ENCODE measurements at places on chromosomes 1 and 21. TPM values are rescaled to one million over a fixed set of nuclear protein-coding genes. Genes with fewer than 3 reads are reported as not detected.

SLC16A4 gene
- total RNA-seq, result 1.3 TPM

OR2T35 gene
- total RNA-seq, result 1.6 TPM

IER5 gene
- total RNA-seq, result 155 TPM

DNA sequence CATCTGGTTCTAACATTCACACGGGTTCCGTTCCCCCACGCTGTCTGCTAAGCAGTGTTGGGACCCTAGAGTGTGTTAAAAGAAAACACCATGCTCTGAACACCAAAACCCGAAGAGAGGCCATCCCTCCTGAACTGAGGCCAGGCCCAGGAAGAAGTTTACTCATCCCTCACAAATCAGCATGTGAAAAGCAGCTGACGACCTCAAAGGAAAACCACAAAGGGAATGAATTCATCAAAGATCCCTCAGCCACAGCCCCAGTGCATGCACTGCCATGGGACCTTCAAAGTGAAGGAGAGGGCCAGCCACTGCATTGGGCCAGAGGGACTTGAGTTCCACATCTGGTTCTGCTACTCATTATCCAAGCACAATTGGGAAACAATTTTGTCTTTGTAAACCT lies 7.0 kb upstream of the PSEN2 start:
- no peak for DNase-seq

- no peak for DNase-seq
These were observed 20.3 kb downstream of the ENO1 start for GRCh38 chr1:8858112-8858668.

DNA sequence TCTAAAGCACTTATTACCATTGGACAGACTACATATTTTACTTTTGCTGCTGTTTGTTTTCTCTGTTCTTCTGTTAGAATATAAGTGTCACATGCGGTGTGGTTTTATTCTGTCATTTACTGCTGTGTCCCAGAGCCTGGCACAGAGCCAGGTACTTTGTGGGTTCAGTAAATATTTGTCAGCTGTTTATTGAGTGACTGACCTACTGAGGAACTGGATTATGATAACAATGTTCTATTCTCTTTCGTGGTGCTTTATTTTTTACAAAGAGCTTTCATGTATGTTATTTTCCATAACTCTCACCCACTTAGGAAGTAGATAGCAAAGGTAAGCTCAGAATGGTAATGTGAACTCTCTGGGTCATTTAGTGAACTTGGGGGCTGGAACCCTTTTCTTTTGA lies 118.8 kb downstream of the RWDD3 start:
- DNase-seq, result no peak

DNA sequence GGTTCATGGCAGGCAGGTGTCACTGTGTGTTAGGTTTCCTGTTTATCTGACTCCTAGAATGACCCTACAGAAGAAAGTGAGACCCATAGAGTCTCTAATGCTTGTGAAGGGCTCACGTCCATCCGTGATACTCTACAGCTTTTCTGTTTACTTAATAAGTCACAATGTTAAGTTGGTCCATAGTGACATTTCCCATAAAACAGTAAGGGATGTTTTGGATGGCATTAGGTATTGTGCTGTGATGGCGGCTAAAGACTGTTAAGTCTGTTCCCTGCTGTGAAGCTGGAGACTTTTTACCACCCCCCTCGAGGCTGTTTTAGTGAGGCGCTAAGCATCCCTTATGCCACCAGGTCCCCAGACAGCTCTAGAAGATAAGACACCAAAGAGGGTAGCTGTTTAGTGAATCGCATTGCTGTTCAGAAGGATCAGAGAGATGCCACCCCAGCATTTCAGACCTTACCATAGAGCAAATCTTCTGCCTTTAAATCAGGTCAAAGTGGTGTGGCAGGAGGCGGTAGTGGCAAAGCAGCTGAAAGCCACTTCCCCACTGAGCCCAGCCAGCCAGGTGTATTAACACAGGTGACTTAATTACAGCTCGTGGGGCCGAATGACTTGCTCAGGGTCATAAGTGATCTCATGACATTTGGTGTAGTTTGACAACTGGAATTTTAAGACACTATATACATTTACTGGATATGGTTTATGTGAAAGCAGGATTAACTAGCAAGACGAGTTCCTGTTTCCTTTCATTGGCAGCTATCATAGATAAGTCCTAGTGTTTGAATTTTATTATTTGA lies 25.0 kb downstream of the SLC37A1 start:
- no peak for DNase-seq

DNA sequence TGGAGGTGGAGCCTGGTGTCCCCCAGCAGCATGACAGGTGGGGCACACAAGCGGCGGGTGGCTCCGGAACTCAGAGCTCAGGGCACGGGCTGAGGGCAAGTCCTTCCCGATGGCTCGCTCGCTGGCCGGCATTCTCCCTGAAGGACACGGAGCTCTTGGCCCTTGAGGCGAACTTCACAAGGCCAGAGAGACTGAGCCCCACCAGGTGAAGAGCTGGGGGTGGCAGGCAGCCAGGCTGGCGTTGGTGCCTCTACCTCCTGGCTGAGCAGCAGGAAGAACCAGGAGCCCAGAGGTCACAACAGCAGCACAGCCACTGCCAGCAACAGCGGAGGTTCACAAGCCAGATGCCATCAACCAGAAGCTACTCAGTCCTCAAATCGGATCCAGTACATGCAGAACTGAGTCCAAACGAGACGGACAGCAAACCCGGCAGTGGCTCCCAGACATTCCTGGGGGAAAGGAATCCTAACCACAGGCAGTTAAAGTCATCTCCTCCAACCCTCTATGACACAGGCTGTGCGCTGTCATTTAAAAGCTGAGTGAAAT lies 54.1 kb downstream of the NPHP4 start:
- DNase-seq, result no peak

DNA sequence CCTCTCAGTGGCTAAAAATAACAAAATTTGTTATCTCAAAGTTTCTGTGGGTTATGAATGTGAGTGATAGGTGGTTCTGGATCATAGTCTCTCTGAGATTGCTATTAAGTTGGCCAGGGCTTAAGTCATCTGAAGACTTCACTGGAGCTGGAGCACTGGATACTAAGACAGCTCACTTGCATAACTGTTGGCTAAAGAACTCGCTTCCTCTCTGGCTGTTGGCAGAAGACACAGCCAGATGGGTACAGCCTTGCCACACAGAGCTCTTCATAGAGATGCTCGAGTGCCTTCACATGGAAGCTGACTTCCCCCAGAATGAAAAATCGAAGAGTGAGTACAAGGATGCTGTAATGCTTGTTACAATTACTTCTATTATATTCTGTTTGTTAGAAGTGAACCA lies 333.8 kb downstream of the ZP4 start:
- no peak for DNase-seq

SLC9C2 gene
- not detected for total RNA-seq

GRCh38 chr1:200265881-200266280 lies 144.0 kb downstream of the ZNF281 start:
- DNase-seq, result no peak

HSF2BP gene
- total RNA-seq, result 0.61 TPM

SPRR1A gene
- total RNA-seq, result not detected

GRCh38 chr1:42960566-42961311 lies 2.1 kb upstream of the SLC2A1 start:
- no peak for DNase-seq

TTC24 gene
- total RNA-seq, result 19.6 TPM

DNA sequence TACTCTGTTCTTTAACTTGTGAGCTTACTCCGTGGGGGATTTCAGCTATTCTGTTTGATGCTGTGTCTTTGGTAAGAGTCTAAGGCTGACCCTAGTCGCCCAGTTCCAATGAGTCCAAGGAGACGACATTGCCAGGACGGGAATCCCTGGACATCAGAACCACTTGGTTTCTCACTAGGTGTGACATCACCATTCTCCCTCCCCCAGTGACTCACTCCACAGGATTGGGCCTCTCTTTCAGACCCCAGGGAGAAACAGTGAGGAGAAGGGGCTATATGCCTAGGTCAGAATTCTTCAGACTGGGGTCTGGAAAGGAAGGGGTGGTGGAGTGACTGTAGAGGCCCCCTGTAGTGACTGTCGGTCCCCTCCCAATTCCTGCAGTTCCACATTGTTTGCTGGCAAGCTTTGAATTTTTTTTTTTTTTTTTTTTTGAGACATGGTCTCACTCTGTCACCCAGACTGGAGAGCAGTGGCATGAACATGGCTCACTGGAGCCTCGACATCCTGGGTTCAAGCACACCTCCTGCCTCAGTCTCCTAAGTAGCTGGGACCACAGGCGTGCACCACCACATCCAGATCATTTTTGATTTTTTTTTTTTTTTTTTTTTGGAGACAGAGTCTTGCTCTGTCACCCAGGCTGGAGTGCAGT lies 21.3 kb downstream of the ALPL start:
- no peak for DNase-seq

MAP3K21 gene
- total RNA-seq, result 1.5 TPM

C1QA gene
- total RNA-seq, result not detected

GRCh38 chr1:243730487-243731150 lies 119.4 kb downstream of the AKT3 start:
- no peak for DNase-seq

UBIAD1 gene
- total RNA-seq, result 27.8 TPM

NHLH1 gene
- 0.46 TPM for total RNA-seq

GRCh38 chr1:5465281-5465711 lies 526.9 kb downstream of the NPHP4 start:
- no peak for DNase-seq

DNA sequence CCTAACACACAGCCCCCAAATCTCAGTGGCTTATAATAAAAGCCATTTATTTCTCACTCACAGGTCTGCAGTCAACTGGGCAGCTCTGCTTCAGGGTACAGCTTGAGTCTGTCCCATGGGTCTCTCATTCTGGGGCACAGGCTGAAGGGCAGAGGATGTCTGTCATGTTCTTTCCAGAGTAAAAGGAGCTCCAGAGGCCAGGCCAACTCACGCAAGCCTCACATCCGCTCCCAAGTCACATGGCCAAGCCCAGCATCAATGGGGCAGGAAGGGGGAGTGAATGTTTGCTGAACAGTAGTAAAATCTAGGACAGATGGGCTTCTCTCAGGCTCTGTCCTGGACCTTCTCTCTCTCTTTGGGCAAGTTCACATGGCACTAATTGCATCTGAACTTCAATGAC lies 7.1 kb upstream of the SSBP3 start:
- DNase-seq, result no peak

DNA sequence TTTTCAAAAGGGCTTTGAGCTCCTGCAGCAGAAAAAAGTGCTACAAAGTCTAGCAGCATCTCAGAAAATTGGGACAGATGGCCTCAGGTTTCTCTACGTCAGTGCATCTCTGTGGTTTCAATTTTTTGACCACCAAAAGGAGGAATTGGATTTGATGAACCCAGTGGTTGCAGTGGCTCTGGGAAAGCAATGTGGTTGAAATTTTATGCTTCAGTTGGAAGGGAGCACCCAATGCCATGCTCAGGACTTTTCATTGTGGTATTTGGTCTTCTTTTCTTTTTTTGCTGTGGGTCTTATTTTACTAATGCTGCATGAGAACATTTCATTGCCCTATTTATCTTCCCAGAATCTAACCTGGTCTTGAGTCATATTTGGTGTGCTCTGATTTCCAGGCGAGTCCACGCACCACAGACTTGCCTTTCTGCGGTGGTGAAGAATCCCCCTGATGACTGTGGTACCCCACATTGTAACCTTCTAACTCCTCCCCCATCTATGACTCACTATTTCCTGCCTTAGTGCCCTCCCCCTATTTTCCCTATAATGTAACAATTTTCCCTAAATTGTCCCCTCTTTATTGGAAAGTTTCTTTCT lies 56.7 kb downstream of the S1PR1 start:
- DNase-seq, result no peak

PRAMEF26 gene
- total RNA-seq, result not detected

DNA sequence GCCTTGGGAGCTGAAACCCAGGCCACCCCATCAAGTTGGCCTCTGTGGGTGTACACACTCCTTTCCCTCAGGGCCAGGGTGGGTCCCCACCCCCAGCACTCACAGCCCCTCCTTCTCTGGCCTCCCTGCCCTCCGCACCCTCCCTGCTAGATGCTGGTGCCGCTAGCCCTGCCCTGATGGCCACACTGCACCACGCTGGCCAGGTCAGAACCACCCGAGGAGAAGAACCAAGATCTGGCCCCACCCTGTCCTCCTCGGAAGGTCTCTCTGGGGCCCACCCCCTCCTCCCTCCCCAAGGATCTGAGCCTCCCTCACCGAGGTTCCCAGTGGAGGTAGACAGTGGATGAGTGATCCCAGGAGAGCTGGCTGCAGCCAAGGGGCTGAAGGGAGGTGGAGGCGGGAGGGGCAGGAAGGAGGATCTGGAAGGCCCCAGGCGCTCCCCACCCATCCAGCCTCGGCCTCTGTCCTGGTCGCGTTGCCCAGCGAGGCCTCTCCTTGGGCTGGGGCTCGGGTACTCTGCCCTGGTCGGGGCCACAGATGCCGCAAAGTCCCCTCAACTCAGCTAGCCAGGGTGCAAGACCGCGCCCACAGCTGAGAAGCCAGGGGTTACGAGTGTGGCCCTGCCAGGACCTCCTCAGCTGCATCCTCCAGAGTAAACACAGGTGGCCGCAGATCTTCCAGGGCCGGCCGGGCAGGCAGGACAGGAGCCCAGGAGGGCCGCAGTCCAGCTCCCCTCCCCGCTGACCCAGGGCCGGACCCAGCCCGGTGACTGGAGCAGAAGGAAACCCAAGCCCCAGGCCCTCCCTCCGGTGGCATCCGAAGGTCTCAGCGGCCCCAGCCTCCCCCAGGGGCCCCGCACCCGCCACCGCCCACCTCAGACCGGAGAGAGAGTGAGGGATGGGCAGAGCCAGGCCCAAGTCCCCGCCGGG lies 5.2 kb downstream of the B3GALT6 start:
- no peak for DNase-seq

DNA sequence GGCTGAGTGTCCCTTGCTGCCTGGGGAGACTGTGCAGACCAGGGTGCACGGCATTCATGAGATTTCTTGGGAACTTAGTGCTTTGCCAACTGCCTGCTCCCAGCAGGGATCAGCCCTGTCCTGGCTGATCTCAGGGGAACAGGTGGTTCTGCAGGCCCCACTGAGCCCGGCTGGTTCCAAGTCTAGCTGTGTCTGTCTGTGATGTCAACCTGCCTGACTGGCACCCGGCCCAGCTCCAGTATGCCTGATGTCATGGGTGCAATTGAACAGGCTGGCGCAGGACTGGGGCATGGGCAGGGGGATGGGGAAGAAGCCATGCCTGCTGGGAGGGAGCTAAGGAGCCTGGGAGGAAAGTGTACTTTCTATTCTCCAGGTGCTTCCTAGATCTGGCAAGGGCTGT lies 227.1 kb downstream of the GRIK3 start:
- DNase-seq, result no peak

DNA sequence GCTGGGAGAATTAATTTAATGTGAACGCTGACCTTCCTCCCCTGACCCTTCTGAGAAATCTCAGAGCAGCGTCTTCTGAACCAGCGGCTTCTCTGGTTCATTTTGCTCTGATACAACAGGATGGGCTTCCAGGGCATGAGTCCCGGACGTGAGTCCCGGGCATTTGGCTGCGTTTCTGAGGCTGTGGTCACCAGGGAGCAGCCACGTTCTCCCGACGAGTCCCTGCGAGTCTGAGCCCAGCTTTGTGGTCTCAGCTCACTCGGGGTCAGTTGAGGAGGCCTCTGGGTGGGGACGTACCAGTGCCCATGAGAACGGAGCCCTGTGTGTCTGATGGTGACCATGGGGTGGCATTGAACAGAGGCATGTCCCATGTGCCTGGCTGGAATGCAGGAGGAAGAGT lies 17.7 kb upstream of the OBSCN start:
- DNase-seq, result no peak

RAB42 gene
- 0.20 TPM for total RNA-seq

Measured in activated B cell treated with CpG ODN at 0.5 μM for 24 hours (primary cell).